Anterior cingulate cortex (tissue), 58 donors: ENCODE measurements at places on chromosomes 16 and 17.

DNA sequence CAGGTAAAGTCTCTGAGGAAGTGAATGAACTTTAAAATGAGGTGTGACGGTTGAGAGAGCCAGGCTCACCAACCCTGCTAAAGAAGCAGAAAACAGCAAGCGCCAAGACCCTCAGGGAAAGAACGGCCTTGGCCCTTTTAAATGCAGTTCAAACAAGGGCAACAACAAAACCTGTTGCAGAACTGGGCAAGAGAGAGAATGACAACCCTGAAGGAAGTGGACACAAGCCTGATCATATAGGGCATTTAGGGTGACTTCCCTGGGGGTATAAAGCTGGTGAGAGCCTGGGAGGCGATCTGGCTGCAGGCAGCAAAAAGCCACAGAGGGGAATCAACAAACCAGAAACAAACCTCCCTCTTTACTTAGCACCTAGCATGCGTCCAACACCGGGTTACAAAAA is 1.0 kb downstream of the CPPED1 start:
- DNase-seq = no peak

DNA sequence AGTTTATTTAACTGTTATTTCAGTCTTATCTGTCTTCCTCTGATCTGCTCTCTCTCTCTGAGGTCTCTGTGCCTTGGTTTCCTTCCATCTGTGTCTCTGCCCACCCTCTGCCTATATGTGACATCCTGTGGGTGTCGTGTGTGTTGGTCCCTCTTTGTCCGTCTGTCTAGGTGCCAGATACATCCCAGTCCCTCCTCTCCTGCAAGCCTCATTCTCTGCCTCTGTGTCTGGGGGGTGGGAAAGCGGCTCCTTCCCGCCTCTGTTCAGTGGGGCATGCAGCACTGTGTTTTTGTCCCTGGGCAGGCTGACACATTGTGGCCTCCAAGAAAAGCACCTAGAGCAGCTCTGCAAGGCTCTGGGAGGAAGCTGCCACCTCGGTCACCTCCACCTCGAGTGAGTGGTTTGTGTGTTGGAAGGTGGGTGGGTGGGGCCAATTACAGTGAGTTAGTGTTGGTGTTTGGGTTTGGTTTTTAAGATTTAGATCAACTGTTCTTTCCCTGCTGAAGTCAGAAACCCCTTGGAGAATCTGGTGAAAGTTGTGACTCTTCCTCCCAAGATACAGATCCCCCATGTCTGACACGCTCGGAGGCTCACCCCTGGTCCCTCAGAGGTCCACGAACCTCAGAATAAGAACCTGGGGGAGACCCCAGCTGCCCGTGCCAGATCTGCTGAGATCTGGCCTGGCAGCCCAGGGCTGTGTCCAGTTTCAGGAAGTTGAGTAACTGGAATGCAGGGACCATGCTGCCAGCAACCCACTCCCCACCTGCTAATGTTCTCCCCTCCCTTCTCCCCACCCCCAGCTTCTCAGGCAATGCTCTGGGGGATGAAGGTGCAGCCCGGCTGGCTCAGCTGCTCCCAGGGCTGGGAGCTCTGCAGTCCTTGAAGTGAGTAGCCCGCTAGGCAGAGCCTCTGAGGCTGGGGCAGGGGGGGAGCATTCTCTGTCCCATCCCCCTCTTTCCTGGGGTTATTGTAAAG is 50.9 kb upstream of the CPNE2 start:
- DNase-seq = no peak

GRCh38 chr16:76389126-76389525 is 111.9 kb downstream of the CNTNAP4 start:
- DNase-seq = no peak

GRCh38 chr16:11806721-11807120 is 9.7 kb upstream of the ZC3H7A start:
- DNase-seq = no peak

DNA sequence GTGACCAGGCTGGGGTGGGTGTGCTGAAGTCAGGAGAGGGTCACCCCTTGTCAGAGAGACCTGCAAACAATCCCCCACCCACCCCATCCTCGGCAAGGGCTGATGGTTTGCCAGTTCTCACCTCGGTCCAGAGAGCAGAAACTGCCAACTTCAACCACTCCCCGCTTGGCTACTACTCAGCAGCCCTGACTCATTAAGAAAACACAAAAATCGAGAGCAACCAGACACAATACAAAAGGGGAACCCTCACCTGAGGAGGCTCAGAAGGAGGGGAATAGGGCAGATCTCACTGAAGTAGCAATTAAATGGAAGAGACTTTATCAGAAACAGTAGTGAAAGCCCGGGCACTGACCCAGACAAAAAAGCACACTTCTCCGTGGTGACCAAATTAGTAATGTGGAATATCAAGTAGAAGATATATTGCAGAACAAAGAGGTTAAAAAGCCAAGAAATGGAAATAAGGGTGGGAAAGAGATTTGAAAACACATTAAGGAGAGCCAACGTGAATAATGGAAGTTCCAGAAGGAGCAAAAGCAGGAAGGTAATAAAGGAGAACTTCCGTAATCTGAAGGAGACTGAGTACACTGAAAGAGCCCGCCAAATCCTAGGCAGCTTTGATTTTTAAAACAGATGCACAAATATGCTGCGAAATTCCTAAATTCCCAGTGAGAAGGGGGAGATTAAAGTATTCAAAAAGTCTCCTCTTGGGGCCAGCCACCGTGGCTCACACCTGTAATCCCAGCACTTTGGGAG is 23.6 kb downstream of the CENPV start:
- no peak for DNase-seq

DNA sequence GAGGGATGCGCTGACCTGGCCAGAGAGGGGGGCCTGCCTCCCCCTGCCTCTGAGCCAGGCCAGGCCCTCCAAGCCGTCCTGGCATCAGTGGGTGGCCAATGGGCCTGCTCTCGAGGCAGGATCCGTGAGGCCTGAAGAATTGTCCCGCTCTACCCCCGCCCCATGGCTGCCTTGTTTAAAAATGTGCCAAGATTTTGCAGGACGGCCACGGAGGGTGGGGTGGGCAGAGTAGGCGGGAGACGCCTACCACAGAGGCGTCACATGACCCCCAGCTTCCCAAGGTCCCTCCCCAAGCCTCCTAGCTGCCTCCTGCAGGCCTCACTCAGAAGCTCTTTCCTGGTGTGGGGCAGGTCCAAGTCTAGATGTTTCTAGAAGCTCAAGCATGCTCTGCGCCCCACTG is 69.5 kb downstream of the ENGASE start:
- DNase-seq = no peak

- DNase-seq = no peak
These were observed 22.0 kb upstream of the SSTR5 start for GRCh38 chr16:1050516-1050915.

- no peak for DNase-seq
These were observed 66.1 kb downstream of the PLD6 start for GRCh38 chr17:17139972-17140589.

DNA sequence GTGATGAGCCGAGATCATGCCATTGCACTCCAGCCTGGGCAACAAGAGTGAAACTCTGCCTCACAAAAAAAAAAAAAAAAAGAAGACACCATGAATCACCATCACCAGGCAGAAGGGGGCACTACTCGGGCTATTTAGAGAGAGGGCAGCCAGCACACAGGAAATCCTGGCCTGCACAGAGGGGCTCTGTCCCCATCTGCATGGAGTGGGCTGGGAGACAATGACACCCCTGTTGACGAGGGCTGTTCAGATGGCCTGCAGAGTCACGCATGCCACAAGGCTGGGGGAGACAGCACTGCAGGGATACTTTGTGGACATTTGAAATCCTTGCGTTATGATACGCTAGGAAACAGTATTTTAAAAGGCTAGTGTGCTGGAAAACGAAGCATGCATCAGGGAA is 48.3 kb downstream of the CUEDC1 start:
- DNase-seq = peak; percentile 70
